ENCODE measurements at places on chromosomes 3 and 15. TPM values are rescaled to one million over a fixed set of nuclear protein-coding genes. Genes with fewer than 3 reads are reported as not detected.

Gene HCLS1
- polyA plus RNA-seq, result 3.7 TPM

Gene PHC3
- 56.2 TPM for polyA plus RNA-seq

Gene LMAN1L
- not detected for polyA plus RNA-seq

Gene CYP8B1
- not detected for polyA plus RNA-seq

Gene PLA2G4B
- 2.4 TPM for polyA plus RNA-seq

Gene MYH15
- 0.02 TPM for polyA plus RNA-seq

- no peak for DNase-seq
Observed at GRCh38 chr3:42891042-42891441, 14.9 kb upstream of the ZNF662 start.

DNA sequence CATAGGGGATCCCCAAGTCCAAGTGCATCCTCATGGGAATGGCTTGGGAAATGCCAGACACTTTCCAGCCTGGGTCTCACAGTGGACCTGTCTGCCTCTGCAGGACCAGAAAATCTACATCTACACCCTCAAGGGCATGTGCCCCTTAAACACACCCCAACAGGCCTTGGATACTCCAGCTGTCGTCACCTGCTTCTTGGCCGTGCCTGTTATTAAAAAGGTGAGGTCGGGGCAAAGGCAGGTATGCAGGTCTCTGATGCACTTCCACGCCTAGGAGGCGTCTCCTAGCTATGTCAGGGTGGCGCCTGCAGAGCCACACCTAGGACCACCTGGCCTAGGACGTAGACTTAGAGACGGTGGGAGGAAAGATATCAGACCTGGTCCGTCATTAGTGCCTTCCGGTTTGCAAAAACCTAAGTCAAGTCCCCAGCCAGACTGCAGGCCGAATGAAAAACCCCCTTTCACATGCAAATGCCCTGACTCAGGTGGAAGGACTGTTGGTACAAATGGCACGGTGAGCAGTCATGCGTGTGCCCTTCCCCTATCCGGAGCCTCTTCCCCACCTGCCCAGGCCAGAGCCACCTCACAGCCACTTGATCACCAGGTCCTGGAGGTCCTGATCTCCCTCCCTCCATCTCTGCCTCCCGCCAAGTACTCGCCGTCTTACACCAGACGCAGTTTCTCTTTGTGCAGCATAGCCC lies 143.5 kb downstream of the LRRK1 start:
- no peak for DNase-seq

DNA sequence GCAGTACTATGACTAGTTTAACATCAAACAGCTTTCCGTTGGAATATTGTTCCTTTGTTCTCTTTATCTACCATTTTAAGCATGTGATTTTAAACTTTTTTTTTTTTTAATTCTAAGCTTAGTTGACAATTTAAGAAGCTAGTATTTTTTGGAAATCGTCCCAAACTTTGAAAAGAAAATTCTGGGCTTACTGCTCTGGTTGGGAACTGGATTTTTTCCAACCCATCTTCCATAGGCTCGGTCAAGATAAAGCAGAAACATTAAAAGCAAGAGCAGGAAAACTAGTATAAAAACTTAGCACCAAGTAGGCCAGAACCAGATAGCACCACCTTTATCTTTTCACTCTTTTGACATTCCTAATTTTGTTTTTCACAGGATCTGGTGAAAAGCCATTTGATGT lies 49.9 kb downstream of the TSC22D2 start:
- no peak for DNase-seq

- no peak for DNase-seq
Observed at GRCh38 chr15:33298631-33299030, 12.1 kb upstream of the RYR3 start.

DNA sequence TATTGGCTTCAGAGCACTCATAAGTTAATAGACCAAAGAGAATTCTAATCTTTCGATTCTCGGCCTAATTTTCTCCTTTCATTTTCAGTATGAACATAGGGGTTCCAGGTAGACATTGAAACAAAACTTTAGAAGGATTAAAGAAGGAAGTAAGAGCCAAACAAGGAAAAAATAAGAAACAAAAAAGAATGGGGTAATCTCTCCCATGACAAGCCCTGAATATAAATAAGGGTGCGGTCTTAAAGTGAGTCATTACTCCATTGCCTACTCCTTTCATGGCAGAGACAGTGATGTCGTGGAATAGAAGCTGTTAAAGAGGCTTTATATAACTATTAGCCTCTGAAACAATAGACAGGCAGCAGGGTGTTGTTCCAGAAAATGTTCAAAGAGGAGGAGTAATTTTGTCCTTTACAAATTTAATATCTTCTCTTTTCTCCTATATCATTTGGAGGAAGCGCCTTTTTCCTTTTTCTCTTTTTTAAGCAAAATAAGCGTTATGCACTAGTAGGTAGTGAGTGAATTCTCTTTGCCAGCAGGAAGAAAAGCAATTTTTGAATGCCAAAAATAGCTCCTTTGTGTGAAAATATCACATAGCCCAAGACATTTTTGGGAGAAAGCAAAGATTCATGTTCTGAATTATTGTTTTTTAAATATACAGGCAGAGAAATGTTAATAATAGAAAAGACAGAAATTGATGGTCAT lies 607.9 kb upstream of the KCNMB2 start:
- no peak for DNase-seq

DNA sequence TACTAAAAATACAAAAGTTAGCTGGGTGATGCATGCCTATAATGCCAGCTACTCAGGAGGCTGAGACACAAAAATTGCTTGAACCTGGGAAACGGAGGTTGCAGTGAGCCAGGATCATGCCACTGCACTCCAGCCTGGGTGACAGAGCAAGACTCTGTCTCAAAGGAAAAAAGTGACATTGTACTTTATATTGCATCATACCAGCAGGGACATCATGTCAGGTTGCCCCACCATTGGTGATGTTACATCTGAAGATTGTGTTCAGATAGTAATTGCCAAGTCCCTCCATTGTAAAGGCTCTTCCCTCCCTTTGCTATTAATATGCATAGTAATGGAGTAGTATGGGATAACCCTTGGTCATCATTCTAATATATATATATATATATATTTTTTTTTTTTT lies 44.8 kb downstream of the FOXL2 start:
- no peak for DNase-seq

- DNase-seq, result no peak
Observed at GRCh38 chr15:82921242-82921641, 31.3 kb downstream of the HOMER2 start.

GRCh38 chr3:134029256-134029733 lies 430 bp downstream of the SLCO2A1 start:
- DNase-seq, result no peak

DNA sequence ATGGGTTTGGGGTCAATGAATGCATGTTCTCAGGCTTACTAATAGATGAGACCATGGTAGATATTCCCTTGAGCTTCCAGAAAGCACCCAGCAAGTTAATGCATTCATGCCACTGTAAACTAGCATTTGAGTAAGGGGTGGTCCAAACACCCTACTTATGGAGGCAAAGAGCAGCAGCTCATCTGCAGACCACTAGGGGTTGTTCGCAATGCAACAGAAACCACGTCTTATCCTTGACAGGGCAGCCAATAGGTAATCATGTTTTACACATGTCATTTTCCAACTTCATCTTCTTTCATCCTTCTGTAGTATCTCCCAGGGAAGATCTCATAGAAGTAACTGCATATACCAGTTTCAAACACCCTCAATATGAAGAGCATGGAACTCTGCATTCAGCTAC lies 330.2 kb downstream of the RORA start:
- DNase-seq, result no peak

DNA sequence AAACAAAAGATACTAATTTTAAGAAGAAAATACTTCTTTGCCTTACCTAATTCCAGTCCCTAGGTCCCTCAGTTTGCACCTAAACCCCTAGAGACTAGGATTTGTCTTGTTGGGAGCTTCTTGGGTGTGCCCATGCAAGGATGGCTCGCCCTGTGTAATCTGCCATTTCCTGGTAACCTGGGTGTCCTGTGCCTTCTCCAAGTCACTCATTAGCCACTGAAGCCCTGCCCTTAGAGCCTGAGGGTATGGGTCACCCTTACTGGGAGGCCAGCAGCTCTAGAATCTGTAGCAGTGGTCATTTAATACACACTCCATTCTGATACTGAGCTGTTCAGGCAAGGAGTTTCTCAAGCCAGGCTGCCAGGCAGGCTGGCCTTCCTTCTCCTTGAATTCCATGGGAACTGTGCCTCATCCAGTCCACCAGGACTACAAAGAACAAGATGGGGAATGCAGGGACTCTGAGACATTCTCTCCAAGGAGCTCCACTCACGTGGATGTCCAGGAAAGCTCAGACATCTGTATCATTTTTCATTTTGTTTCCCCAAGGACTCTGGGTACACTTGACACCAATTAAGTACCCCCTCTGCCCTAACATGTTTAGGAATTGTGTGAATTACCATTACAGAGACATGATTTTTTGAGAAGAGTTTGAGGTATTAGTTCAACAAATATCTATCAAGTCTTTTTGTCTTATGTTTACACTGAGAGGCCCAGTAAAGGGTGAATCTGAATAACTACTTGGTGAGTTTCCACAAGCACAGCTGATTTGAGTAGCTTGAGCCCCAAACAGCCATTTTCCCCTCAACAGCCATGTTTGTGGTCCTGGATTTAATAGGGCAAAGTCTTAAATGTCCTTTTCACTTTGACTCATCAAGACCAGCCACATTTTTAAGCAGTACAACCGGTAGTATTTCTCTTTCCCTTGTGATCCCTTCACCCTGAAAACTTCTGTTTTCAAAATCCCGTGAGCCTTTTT lies 52.6 kb downstream of the ARNT2 start:
- peak; percentile 68 for DNase-seq

DNA sequence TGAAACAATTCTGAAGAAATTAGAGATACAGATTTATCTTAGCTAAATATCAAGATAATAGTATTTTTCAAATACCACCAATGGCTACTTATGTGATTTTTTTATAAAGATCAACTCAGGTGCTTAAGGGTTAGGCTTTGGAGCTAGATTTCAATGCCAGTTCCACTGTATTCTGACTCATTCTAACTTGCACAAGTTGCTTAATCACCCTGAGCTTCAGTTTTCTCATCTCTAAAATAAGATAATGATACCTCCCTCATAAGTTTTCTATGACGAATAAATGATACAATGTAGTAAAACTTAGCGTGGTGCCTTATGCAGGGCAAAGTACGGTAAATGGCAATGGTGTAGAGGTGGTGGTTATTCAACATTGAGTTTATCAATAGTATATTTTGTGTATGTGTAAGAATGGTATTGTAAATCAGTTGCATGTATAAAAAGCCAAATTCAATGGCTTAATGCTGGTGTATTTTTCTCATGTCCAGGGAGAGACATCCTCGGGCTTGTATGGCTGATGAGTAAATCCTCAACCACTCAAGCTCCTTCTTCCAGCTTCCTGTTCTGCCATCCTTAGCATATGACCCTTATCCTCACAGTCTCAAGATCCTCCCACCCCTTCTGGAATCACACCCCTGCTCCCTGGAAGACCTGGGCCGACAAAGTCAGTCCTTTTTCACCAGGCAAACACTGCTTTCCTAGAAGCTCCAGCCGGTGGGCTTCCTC lies 505.9 kb upstream of the CFAP20DC start:
- DNase-seq, result no peak

DNA sequence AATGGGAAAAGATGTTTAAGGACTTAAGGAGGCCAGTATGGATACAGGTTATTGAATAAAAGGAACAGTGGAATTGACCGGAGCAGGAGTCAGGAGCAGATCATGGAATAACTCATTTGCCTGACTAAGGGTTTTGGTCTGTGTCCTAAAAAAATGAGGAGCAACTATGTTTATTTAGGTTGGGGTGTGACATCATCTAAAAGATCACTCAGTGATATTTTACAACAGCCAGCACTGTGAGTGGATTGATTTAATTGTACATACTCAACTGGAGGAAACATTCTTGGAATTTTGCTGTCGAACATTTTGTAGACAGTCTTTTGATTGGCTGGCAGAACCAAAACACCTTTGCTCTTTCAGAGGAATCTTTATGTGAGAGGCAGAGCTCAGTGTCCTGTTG lies 348.6 kb upstream of the CDIN1 start:
- no peak for DNase-seq

DNA sequence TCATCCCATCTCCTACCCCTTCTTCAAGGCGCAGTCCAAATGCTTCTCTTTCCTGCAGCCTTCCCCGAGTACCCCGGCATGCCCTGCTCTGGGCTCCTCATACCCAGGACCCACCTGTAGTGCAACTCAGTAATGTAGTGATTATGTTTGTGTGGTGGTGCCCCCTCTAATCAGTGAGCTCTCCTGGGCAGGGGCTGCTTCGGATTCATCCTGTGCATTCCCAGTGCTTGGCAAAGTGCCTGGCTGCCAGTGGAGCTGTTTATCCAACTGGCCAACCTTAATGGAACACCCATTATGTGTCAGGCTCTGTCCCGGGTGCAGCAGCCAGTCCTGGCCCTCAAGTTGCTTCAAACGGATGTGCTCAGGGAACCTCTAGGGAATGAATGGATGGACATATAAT lies 174.4 kb upstream of the LINGO1 start:
- DNase-seq, result no peak

GRCh38 chr15:58616171-58616570 lies 133.3 kb downstream of the ADAM10 start:
- DNase-seq, result no peak

- no peak for DNase-seq
Observed at GRCh38 chr3:108378153-108378951, 82.0 kb downstream of the HHLA2 start.

- no peak for DNase-seq
Observed at GRCh38 chr3:32154205-32154579, 47.8 kb downstream of the GPD1L start.

DNA sequence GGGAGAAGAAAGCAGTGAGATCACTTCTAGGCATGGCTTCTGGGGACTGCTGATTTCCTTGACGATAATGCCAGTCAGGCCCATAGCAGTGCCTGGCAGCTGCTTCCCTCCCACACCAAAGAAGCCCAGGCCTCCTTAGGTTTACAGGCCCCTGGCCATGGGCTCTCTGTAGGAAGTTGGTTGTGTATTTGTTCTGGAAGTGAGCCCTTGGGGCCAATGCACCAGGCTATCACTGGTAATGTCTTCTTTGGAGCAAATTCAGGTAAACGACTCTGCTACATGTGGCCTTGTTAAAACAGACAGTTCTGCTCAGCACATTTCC lies 89.3 kb downstream of the CCNL1 start:
- no peak for DNase-seq

GRCh38 chr15:91922646-91923547 lies 69.4 kb downstream of the SLCO3A1 start:
- no peak for DNase-seq

DNA sequence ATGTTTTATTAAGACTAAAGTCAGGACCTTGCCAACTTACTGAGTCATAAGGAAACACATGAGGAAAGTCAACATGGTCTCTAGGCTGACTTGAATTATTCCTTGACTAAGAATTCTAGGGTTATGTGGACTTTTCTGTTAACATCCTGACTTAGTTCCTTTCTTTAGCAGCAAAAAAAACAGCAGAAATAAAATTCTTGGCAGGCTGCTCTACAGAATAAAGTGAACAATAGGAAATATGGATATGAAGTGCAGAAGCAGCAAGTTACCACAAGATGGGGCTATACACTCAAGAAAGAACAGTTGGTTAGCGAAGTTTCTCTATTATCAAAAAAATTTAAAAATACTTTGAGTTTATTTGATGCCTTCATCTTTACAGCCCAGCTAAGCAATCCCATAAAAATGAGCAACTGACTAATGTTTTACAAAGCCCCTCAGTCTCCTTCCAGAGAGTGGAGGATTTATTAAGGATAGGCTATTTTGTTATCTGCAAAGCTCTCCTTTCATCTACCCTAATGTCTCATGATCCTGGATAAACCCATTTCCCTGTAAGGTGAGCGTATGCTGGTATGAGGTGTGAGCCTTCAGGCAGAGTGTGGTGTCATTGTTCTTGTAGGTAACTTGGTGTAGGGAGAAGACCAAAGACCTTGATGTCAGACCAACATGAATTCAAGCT lies 23.1 kb upstream of the MCCC1 start:
- no peak for DNase-seq

All from BJ (cell line).